ENCODE measurements at places on chromosomes 4 and X. TPM values are rescaled to one million over a fixed set of nuclear protein-coding genes. Genes with fewer than 3 reads are reported as not detected.

GRCh38 chrX:104567506-104567905, 1.5 kb downstream of the IL1RAPL2 start:
- H3K27me3 ChIP-seq, result peaks cover 18% of the 10 kb centered on the region
- no peak overlapping the region for H3K27ac ChIP-seq
- no peak overlapping the region for H3K4me3 ChIP-seq
- no peak for DNase-seq
- no peaks in the 10 kb centered on the region for H3K4me1 ChIP-seq

DNA sequence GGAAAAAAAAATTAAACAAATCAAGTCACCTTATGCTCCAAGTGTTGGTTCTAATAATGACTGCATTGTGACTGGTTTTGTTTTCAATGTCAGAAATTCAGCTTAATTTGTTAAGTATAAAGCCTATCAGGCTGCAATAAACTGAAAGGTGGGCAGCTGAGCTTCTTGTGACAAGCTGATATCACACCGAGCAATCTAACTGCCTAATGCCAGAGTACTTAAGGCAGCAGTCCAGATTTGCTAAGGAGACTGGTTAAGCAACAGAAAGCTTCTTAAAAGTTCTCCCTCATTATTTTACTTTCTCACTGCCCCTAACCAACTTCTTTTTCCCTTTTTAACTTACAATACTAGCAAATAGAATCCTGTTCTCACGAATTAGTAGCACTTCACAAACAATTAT, 201.0 kb downstream of the MAB21L2 start:
- H3K36me3 ChIP-seq, result peaks cover 37% of the 10 kb centered on the region
- DNase-seq, result no peak
- H3K27ac ChIP-seq, result no peak overlapping the region
- H3K4me1 ChIP-seq, result no peaks in the 10 kb centered on the region

DNA sequence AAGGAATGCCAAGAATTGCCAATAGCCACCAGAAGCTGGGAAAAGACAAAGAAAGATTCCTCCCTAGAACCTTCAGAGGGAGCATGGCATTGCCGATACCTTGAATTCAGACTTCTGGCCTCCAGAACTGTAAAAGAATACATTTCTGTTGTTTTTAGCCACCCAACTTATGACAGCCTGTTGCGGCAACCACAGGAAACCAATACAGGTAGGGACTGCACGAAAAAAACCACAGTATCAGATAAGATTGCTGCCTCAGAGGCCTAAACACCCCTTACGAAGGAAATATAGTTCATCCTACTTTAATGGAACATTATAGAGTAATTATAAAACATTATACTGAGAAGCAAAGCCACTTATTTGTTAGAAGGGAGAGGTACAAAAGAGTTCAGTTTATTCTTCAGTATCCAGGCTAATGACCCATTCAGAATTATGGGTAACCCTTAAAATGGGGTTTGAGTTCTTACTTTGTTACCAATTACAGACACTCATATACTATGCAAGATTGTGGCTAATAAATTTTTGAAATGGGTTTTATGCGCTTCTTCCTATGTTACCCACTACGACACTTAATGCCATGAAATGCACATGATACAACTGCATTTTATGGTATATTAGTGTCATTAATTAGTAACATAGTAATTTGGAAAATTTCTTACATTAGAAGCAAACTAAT, 37.4 kb upstream of the SMIM10L2A start:
- peak overlapping the region; percentile 72 for H3K4me3 ChIP-seq
- H3K36me3 ChIP-seq, result no peaks in the 10 kb centered on the region
- H3K27me3 ChIP-seq, result no peaks in the 10 kb centered on the region
- peak; percentile 25 for DNase-seq
- H3K27ac ChIP-seq, result peak overlapping the region; percentile 48
- H3K4me1 ChIP-seq, result peaks cover 14% of the 10 kb centered on the region

- no peaks in the 10 kb centered on the region for H3K36me3 ChIP-seq
- H3K27me3 ChIP-seq, result no peaks in the 10 kb centered on the region
- H3K4me1 ChIP-seq, result no peaks in the 10 kb centered on the region
- DNase-seq, result no peak
These were observed 31.6 kb downstream of the MTHFD2L start for GRCh38 chr4:74189331-74190043.

SLC10A6 gene
- 0.25 TPM for total RNA-seq

- H3K4me3 ChIP-seq, result no peak overlapping the region
- H3K4me1 ChIP-seq, result no peaks in the 10 kb centered on the region
- peaks cover 30% of the 10 kb centered on the region for H3K27me3 ChIP-seq
- no peaks in the 10 kb centered on the region for H3K36me3 ChIP-seq
These were observed 67.5 kb upstream of the CXCL13 start for GRCh38 chr4:77538144-77538543.

DNA sequence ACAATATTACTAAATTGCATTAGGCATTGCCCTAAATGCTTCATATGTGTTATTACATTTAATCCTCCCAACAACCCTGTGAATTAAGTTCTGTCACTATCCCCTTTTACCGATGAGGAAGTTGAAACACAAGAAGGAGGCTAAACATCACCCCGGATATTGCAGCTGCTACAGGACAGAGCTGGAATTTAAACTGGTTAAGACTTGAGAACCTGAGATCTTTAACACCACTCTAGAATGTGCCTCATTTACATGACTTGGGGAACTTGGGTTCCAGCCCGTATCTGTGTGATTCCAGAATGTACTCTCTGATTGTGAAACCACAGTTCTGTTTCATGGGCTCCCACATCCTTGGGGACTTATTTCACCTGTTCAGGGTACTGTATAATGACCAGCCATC, 165.1 kb upstream of the PPARGC1A start:
- H3K27ac ChIP-seq, result no peak overlapping the region
- H3K36me3 ChIP-seq, result no peaks in the 10 kb centered on the region
- DNase-seq, result no peak
- no peak overlapping the region for H3K4me3 ChIP-seq
- H3K27me3 ChIP-seq, result peaks cover 2% of the 10 kb centered on the region

GRCh38 chr4:86837691-86838503, 11.3 kb downstream of the SLC10A6 start:
- DNase-seq, result no peak
- H3K4me3 ChIP-seq, result no peak overlapping the region
- no peak overlapping the region for H3K27ac ChIP-seq
- no peaks in the 10 kb centered on the region for H3K27me3 ChIP-seq

DNA sequence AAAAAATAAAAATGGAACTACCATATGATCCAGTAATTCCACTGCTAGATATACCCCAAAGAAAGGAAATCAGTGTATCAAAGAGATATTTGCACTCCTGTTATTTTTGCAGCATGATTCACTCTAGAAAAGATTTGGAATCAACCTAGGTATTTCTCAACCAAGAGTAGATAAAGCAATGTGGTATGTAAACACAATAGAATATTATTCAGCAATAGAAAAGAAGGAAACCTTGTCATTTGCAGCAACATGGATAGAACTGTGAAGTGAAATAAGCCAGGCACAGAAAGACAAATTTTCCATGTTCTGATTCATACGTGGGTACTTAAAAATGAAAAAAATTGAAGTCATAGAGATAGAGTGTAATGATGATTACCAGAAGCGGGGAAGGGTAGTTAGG, 362.3 kb upstream of the EPHA5 start:
- no peak overlapping the region for H3K4me3 ChIP-seq
- no peaks in the 10 kb centered on the region for H3K36me3 ChIP-seq
- H3K27me3 ChIP-seq, result no peaks in the 10 kb centered on the region
- H3K4me1 ChIP-seq, result no peaks in the 10 kb centered on the region
